SHP77 treated with DMSO at 0.1 percent for 48 hours (cell line): ENCODE measurements at places on chromosomes 13 and 19.

- DNase-seq: no peak
Observed at GRCh38 chr13:100636441-100636840, 38.2 kb downstream of the TMTC4 start.

GRCh38 chr19:37991176-37991835, 84.3 kb downstream of the SIPA1L3 start:
- DNase-seq: no peak

DNA sequence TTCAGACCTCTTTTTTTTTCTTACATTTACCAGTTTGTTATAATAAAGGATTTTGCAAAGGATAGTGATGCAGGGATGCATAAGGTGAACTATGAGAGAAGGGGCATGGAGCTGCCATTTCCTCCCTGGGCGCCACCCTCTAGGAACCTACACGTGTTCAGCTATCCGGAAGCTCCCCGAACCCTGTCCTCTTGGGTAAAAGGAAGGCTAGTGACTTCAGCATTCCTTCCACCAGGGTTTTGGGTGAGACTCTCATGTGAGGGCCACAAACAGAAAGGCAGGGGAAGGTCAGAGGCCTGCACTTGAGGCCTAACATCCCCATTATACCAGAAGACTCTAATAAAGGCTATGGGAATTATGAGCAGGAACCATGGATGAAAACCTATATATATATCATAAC, 57.3 kb downstream of the IFT88 start:
- DNase-seq: no peak

DNA sequence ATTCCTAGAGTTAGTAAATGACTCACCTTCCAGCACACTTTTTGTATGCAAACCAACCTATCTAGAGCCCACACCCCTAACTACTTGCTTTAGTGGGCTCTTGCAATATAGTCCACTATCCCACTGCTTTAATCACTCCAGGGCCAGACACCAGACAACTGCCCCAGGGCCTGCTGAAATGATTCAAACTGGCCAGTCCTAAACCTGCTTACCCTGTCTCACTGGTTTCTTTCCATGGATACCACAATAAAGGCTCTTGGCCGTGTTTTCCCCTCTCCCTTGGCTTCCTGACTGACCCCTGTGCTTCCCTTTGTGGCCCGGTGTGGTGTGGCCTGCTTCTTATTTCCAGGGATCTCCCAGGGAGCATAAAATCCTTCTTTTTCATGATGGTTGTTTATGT, 14.6 kb downstream of the HS6ST3 start:
- no peak for DNase-seq

DNA sequence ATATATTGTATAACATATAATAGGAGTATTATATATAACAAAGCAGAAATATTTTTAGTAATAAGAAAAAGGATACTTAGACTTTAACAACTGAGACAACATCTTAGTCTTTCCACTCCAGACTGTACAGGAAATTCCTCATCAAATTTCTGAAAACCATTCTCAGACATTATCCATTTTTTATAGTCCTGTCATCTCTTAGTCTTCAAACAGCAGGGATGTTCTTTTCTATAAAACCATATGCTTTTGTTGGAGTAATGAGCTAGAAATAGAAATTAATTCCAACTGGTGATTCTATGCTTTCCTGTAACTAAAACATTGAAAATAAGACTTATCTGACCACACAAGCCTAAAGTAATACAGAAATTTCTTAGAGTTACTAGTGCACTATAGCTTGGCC, 82.2 kb upstream of the CSNK1A1L start:
- no peak for DNase-seq

DNA sequence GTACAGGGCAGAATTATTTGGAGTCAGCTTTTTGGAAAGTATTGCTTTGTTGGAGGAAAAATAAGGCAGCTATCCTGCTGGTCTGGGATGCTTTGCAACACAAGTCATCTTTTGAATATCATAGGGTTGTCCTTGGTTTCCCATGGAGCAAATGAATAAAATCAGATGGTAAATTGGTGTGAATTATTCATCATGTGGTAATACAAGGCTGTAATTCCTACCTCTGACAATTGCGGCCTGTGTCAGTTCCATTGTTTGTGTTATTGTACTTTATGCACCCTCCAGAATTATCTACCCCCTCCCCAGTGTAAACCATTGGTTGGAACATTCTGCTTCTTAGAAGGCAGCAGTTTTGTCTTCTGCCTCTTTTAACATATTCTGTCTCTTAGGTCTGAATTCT, 46.2 kb downstream of the RNASEH2B start:
- no peak for DNase-seq
